ENCODE measurements at places on chromosomes 7 and 10.

GRCh38 chr7:4851459-4852422 is 10.1 kb downstream of the PAPOLB start:
- no peak for DNase-seq

- DNase-seq: no peak
Measured at GRCh38 chr7:156015237-156016020, 203.2 kb upstream of the SHH start.

DNA sequence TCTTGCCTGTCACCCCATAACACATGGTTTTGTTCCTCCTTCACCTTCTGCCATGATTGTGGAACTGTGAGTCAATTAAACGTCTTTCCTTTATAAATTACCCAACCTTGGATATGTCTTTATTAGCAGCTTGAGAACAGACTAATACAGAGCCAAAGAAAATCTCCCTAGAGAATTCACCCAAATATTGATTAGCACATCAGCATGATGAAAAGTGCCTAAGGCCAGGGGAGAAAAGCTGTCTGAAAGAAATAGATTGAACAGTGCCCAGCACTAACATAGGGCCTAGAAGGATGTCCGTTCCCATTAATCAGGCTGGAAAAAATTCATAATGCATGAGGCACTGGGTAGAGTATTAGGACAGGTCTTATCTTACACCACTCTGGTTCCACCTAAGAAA is 111.9 kb upstream of the CALN1 start:
- no peak for DNase-seq

DNA sequence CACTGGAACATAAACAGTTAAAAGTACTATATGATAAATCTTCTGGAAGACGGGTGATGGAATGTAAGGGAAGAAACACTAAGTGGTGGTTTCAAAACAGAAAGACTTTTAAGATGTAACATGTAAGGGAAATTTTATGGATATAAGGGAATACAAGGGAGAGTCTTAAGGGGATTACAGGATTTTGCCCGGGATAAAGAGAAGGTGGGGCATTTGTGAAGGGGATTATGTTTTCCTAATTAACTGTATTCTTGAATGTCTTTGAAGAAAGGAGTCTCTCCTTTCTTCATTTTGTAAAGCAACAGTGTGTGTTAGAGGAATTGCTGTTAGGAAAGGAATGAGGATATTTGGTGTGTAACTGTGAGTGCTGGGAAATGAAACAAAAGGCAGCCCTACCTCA is 745.2 kb downstream of the AUTS2 start:
- no peak for DNase-seq

DNA sequence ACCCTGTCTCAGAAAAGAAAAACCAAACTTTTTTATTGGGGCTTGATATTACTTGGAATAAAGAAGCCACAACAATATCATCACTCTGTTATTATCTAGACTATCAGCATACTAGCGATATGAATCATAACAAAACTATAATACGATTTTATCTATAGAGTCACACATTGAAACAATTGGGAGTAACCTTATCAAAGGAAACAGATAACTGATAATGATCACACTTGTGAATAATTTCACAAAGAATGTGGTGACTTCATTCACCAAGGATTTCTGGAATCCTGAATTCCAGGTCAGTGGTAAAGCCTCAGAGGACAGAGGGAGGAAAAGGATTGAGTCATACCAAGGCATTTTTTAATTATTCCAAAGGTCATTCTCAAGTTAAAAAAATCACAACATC is 32.1 kb upstream of the NMT2 start:
- no peak for DNase-seq

- no peak for DNase-seq
Measured at GRCh38 chr7:147492606-147493005, 1098.0 kb upstream of the C7orf33 start.

DNA sequence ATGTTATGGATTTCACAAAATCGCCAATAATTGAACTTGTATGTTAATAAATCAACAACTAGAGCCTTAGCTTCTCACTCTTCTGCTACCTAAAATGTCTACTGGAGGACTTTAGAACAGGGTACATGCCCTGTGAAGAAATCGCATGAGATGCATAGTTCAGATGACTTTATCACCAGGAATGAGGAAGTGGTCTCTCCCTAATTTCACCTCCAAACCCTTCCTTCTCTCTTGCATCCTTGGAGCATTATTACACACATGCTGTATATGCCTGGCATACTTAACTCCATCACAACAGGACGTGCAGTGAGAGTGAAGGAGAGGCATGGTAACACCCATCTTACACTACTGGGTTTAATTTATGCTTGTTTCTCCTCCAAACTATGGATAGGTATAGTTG is 27.8 kb downstream of the RHEB start:
- no peak for DNase-seq

DNA sequence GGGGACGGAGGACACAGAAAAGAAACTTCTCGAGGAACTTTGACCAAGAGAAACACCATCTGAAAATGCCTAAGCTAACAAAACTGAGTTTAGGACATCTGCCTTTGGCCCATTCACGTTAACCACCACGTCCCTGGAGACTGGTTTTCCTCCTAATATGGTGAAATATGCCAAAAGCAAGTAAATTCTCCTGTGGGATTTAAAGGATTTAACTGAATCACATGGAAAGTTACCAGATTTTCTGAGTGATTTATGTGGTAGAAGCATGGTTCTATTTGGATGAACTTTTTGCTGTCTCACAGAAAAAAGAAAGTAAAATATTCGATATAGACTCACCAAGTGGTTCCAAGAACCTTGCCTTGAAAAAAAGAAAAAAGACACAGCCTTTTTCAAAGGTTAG is 30.4 kb upstream of the BMPER start:
- no peak for DNase-seq

- no peak for DNase-seq
Measured at GRCh38 chr7:114623146-114623545, 208.5 kb downstream of the FOXP2 start.

- DNase-seq: no peak
Measured at GRCh38 chr10:112348759-112349158, 25.2 kb upstream of the ACSL5 start.

DNA sequence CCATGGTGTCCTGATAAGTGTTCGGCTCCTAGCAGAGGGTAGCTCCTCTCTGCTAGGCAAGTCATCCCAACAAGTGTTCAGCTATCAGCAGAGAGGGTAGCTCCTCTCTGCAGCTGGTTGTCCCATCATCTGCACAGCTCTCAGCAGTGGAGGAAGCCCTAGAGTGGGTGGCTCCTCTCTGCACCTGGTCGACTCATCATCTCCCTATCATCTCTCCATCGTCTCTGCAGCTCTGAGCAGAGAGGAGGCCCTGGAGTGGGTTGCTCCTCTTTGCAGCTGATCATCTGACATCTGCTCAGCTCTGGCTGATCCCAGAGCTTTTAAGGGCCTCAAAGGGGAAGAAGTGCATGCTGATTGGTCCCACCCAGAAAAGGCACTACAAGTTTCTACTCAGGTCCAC is 199.9 kb upstream of the KMT2E start:
- DNase-seq: no peak

- no peak for DNase-seq
Measured at GRCh38 chr7:154973381-154973780, 29.5 kb downstream of the PAXIP1 start.

DNA sequence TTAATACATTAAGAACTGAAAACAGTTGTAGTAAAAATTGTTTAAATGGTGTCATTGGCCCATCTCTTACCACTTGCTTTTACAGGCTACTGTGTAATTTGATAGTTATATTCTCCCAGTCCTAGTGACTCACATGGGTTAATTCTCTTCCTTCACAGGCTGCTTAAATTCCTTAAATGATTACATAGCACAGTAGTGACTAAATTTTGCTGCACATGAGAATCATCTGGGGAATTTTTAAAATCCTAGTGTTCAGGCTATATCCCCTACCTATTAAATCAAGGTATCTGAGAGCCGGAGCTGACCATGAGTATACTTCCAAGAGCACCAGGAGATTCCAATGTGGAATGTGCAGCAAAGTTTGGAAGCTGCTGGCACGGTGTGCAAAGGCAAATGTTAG is 45.3 kb upstream of the ZNF800 start:
- no peak for DNase-seq

DNA sequence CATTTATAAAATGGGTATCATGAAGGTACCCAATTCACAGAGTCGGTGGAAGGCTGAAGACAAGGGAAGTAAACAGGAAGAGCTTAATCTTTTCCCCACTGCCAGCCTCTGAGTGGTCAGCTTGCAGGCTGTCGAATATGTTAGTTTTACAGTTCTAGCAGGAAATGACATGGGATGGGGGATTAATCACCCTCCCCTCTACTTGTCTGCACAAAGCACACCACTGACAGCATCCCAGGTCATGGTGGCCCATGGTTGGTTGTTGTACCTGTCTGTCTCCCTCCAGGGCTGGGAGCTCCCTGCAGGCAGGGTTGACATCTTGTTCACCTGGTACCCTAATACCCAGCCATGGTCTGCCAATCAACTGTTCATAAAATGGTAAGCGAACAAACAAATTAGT is 55.6 kb downstream of the GRB10 start:
- DNase-seq: no peak

DNA sequence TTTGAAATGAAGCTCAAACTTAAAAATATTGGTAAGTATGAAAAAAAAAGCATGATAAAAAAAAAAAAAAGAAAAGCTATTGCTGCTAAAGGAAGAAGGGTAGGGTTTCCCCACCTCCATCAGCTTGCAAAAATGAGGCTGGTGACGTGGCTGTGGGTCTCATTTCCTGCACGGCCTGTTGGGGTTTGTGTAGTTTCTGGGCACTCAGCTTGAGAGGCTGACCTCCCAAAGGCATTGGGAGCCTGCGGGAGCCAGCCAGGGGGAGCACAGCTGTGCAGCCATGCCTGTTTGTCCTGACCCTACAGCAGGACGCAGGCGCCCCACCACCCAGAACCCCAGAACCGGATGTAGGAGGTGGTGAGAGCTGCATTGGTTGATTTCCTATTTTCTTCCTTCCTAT is 48.8 kb upstream of the CARD11 start:
- DNase-seq: no peak

GRCh38 chr10:119297207-119297968 is 90.0 kb downstream of the GRK5 start:
- DNase-seq: no peak

- no peak for DNase-seq
Measured at GRCh38 chr7:112556633-112557032, 75.8 kb downstream of the LSMEM1 start.

DNA sequence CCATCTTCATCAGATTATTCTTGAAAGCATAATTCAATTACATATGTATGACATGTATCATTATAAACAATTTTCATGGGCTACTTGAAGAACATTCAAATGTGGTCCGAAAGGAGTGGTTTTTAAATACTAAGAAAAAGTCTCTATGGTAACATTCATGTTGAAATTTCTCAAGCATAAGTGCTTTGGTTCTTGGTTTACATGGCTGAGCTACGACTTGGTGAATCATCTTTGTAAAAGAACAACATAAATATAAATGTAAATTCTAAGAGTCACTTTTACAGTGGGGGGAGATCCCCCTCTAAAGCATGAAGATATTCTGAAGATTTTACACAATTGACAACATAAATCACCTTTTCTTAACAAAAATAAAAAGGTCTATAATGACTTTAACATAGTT is 118.6 kb downstream of the MAGI2 start:
- DNase-seq: no peak

GRCh38 chr7:77427996-77428603 is 12.0 kb upstream of the GSAP start:
- DNase-seq: no peak

DNA sequence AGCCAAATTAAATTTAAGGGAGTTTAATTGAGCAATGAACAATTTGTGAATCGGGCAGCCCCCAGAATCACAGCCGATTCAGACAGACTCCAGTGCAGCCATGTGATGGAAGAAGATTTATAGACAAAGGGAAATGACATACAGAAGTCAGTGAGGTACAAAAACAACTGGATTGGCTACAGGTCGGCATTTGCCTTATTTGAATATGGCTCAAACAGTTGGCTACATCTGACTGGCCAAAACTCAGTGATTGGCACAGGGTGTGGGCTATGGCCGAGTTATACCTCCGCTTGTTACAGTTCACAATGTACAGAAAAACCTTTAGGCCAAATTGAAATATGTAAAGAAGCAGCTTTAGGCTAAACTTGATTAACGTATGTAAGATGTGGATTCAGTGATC is 30.8 kb upstream of the EIF4H start:
- no peak for DNase-seq

DNA sequence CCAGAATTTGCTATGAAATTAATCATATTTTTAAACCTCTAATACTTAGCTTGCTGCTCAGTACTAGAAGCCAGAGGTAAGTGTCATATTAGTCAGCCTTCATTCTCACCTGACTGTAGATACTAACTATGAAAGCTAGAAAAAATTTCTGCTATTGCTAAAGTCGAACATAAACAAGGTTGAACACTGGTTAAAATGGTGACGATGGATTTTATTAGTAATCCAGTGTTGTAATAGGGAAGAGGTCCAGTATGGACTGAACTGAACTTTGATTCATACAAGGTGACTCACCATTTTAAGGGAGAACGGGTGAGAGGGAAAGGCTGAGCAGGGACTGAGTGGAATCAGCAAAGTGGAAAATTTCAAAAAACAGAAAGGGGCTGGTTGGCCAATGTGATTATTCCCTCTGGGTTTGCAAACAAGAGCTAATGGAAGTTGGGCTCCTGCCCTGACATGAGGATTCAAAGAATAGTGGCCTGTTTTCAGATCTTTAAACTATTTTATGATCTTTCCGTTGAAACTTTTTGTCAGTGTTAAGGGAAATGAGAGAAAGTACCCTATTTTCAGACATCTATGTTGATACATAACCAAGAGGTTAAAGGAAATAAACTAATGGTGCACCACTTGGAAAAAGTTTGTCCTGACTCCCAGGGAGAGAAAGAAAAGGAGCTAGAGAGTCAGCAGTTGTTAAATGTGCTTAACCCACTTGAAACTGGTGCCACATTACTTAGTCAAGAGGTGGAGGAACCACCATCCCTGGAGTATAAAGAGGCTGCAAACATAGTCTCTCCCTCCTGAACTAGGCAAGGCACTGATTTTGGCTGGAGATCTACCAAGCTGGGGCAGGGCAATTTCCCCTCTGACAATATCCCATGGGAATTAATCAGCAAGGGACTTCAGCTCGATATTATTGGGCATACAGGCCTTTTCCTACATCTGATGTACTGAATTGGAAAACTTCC is 15.3 kb upstream of the AKR1C1 start:
- DNase-seq: no peak

DNA sequence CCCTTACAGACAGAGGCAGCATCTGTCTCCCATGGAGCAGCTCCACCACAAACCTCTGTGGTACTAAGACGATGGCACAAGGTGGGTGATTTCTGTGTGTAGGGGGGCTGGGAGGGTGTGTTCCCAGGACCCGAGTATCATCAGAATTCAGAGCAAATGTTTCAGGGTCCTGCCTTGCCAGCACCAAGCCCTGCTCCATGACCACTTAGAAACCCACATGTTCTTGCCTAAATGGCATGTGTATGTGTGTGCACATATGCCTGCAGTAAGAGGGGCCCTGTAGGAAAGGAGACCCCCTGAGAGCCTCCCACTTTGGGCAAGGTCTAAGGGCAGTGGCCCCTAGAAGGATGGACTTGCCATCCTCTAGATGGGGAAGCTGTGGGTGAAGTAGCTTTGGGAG is 17.1 kb upstream of the MGMT start:
- DNase-seq: no peak

All from activated naive CD4-positive, alpha-beta T cell (primary cell).